Stimulated activated CD8-positive, alpha-beta memory T cell treated with anti-CD3 and anti-CD28 coated beads, Interleukin-7, amount 100 ng/mL, for 48 hours (primary cell): ENCODE measurements at places on chromosomes 2 and 18.

DNA sequence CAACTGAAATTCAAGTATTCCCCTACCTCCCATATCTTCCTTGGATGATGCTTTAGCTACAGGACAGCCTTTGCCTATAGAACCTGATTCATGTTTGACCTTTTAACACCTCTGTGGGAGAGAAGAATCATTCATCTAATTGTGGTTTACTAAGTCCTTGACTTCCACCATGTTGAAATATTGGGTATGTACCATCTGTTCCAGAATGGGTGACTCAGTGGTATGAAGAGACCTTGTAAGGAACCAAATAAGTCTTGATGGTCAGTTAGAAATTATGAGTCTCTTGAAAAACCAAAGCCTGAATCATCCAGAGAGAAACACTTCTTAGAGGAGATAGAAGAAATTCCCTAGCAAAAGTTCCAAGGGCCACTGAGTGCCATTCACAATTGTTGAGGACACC lies 27.5 kb downstream of the STAMBP start:
- DNase-seq, result no peak

GRCh38 chr2:207219081-207219630 lies 53.4 kb upstream of the KLF7 start:
- DNase-seq, result no peak

DNA sequence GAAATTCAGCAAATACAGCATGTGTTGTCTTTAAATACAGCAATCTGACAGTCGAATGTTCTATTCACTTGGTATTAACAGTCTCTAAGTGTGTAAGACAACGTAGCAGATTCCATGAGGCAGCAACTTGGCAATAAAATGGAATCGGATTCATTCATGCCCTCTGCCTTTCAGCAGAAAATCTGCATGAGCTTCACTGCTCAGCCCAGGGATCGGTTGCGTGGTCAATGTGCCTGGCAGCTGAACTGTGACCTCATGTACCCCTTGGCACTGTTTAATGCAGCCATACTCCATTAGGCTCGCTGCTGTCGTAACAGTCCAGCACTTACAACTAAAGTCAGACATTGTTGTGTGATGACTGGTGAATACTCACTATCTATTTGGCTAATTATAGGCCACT lies 17.7 kb upstream of the RGPD4 start:
- DNase-seq, result no peak

DNA sequence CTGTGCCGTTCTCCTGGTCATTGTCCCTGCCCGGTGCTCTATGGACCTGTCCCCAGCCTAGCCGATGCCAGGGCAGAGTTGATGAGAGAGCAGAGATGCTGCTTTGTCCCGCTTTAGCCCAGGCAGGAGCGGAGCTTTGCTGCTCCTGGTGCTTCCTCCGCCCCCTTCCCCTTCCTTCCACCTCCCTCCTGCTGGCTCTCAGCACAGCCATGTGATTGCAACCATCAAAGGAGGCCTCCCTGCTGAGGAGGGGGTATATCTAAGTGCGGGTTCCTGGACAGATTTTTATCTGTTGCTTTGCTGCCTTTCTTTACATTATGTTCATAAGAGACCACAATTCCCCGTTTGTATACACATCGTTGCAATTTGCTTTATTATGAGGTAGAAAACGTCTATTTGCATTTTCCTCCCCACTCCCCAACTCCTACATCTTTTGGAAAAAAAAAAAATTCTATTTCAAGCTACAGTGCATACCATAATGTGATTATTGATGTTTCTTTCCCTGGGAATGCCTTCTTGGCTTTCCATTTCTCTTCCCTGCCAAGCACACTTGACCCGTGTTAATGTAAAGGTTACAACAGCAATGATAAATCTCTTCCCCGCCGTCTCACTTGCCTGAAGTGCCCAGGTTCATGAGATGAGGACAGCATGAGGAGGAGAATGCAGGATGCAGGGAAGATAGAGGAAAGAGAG lies 25.4 kb downstream of the ALPK2 start:
- no peak for DNase-seq

GRCh38 chr2:152452256-152452973 lies 117.4 kb downstream of the FMNL2 start:
- DNase-seq, result no peak

- DNase-seq, result no peak
These were observed 24.8 kb downstream of the FBLN7 start for GRCh38 chr2:112162956-112163355.

DNA sequence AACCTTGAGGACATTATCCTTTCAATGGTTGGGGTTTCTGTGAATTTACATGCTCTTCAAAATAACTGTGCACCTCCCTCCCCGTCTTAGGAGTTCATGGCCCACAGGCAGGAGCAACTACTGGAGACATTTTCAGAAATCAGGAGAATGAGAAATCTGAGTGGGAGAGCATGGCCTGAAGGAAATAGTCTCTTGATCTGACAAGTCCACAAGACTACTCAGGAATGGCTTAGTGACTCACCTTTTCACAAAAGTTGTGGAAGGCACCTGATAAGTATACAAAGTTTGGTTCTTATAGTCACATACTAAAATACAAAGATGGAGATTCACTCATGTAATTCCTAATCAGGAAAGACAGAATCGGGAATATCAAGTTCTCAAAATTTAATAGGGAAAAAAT lies 83.6 kb upstream of the NCKAP5 start:
- no peak for DNase-seq

DNA sequence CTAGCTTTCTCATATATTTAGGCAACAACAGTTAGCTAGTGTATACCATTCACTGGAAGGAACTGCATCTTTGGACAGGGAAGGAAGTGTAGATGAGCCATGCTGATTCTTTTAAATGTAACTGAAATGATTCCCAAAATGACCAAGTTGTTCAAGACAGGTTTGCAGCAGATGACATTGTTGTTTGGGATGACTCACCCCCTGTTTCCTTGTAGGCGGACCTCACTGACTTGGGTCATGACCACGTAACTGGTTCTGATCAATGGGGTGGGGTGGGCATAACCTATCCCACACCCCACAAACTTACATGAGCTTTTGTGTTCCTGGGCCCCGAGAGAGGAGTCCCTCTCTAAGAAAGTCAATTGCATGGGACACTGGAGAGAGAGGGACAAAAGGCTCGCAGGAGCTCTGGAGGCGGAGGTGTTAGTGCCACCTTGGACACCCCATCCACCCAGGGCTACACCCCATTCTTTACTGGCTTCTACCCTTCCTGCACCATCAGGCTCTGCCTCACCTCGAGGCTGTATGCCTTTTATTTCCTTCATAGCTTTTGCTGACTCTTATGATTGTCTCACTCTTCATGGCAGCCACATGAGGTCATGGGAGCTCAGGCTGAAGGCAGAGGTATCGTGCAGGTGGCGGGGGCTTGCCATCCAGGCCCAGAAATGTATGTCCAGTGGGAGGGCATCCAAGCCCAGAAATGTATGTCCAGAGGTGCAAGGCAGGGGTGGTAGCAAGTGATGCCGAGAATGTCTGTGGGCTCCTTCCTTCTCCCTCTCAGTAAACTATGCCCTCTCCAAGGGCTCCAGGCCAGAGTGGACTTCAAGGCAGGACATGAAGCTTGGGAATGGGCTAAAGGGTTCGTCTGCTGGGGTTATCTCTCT lies 108.0 kb downstream of the TWIST2 start:
- no peak for DNase-seq

GRCh38 chr18:44927127-44927849 lies 246.6 kb downstream of the SETBP1 start:
- peak; percentile 20 for DNase-seq

DNA sequence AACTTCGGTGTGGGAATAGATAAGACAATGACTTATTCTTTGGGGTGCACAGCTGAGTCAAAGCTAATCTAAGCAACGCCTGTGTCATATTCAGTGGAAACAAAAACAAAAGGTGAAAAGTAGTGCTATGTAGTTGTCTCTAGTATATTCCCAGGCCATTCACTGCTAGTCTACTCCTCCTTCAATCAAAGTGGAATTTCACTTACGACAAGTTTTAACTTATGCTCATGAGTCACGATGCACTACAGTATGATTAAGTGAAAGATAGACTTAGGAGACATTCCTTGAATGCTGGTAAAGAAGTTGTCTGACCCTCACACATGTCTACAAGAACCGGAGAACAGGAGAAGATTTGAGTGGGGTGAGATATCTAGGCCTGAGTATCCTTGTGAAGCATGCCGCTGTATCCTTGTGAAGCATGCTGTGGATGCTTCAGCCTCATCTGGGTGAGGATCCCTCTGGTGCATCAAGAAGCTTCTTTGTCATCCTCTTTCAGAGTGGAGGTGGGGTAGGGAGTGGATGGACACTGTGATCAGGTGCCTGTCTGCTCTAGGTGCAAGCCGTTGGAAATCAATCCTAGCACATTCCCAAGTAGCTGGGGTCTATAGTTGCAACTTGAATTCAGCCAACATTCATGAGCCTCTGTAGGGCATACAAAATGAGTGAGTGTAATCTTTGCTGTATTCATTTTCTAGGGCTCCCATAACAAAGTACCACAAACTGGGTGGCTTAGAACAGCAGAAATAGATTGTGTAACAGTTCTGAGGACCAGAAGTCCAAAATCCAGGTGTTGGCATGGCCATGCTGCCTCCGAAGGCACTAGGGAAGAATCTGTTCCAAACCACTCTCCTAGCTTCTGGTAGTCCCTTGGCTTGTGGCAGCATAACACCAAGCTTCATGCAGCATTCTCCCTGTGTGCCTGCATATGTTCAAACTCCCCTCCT lies 173.5 kb upstream of the FN1 start:
- no peak for DNase-seq
